Daoy (cell line): ENCODE measurements at places on chromosomes 3 and 15. TPM values are rescaled to one million over a fixed set of nuclear protein-coding genes. Genes with fewer than 3 reads are reported as not detected.

Gene IL17RD
- total RNA-seq = 0.46 and 0.71 TPM in 2 replicates

Gene CELSR3
- 1.9 and 2.4 TPM in 2 replicates for total RNA-seq

Gene LIPC
- 0.74 and 1.5 TPM in 2 replicates for total RNA-seq

Gene REC114
- total RNA-seq = not detected in 2 replicates

Gene TMC3
- total RNA-seq = not detected in 2 replicates

Gene CEMIP
- 2.7 and 5.1 TPM in 2 replicates for total RNA-seq

Gene FBXO45
- 31.5 and 33.4 TPM in 2 replicates for total RNA-seq

Gene IL17RB
- total RNA-seq = 1.9 and 3.1 TPM in 2 replicates

Gene KCNMB3
- total RNA-seq = 0.11 and 0.77 TPM in 2 replicates

Gene ESYT3
- 0.34 and 0.68 TPM in 2 replicates for total RNA-seq

Gene PRR20G
- total RNA-seq = not detected in 2 replicates

Gene PLSCR1
- 52.5 and 92.2 TPM in 2 replicates for total RNA-seq

Gene RAB11A
- total RNA-seq = 199 and 200 TPM in 2 replicates

Gene FMN1
- total RNA-seq = 4.9 and 5.7 TPM in 2 replicates

Gene GOLGA6L26
- total RNA-seq = not detected in 2 replicates
